SK-N-SH (cell line): ENCODE measurements at places on chromosomes 16 and 17. TPM values are rescaled to one million over a fixed set of nuclear protein-coding genes. Genes with fewer than 3 reads are reported as not detected.

The TEPSIN gene
- 35.3 and 36.1 TPM in 2 replicates for polyA plus RNA-seq

The MT1F gene
- 9.5 and 13.0 TPM in 2 replicates for polyA plus RNA-seq

The HASPIN gene
- polyA plus RNA-seq = 1.2 and 1.4 TPM in 2 replicates

The IGFALS gene
- polyA plus RNA-seq = 0.02 and 0.03 TPM in 2 replicates

The NDUFAF8 gene
- 194 and 229 TPM in 2 replicates for polyA plus RNA-seq

GRCh38 chr17:80942423-80943345 is 49.0 kb upstream of the CHMP6 start:
- DNase-seq = no peak

DNA sequence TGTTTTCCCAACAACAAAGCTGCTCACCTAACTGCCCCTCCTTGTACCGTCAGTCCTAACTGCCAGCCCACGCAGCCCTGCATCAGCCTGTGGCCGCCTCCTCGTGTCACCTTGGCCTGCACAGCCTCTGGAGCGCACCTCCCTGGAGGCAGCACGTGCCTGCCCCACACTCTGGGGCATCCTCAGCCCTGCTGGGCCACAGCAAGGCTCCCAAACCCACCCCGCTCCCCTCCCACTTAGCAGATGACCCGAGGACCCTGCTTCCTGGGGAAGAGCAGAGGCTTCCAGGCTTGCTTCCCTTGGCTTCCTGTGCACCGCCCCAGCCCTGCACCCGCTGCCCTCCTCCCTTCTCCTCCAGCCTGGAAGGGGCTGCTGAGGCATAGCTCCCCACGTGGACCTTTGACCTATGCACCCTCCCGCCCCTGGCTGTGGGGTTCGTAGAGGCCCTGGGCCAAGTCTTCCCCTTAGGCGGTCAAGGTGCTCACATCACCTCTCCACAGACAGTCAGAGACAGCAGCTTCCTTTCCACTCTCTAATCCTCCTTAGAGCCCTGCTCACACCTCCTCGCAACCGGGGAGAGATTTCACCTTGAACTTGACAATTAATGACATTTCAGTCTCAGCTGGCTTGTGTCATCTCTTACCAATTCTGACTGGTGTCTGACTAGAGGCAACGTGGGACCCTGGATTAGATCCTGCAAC is 115.0 kb downstream of the MGAT5B start:
- peak; percentile 41 for DNase-seq

- no peak for DNase-seq
These were observed 1.0 kb upstream of the RRAD start for GRCh38 chr16:66926171-66926947.

- DNase-seq = no peak
These were observed 25.0 kb downstream of the NXN start for GRCh38 chr17:954431-955164.

- DNase-seq = no peak
These were observed 202.9 kb downstream of the IRF8 start for GRCh38 chr16:86101897-86102157.

DNA sequence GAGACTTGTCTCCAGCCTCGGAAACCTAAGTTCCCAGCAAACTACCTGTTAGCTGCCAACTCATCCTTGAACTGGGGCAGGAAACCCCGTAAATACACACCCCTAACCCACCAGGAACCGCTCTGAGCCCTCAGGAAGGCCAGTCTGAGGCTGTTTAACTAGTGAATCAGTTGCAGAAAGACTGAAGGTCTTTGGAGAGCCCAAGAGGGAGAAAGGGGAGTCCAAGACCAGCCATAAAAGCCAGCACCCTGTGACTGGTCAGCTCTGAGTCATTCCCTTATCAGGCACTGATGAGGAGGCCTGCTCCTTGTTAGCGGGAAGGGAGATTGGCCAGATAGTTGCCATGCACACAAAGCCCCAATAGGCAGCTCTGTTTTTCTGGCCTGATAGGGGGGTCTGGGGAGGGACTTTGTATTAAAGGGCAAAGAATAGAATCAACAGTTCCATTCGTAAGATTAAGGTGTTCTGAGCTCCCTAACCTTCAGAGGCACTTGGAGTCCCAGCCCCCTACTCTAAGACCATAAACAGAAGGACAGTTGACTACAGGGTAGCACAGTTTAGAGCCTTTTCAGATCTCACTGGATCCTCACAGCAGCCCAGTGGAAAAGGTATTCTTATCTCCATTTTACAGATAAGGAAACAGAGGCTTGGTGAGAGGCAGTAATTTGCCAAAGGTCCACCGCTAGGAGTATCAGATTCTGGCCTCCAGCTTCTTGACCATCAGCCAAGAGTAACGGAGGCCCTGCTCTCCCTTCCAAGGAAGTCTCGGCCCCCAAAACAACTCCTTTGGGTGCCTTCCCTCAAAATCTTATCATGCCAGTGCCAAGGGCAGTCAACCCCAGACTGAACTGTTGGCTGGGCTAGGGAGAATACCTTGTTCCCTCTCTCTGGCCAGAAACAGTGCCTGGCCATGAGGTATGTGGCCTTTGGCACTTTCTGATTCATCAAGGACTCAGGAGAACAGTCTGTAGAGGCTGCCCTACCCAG is 2.2 kb upstream of the KRT19 start:
- peak; percentile 93 for DNase-seq

DNA sequence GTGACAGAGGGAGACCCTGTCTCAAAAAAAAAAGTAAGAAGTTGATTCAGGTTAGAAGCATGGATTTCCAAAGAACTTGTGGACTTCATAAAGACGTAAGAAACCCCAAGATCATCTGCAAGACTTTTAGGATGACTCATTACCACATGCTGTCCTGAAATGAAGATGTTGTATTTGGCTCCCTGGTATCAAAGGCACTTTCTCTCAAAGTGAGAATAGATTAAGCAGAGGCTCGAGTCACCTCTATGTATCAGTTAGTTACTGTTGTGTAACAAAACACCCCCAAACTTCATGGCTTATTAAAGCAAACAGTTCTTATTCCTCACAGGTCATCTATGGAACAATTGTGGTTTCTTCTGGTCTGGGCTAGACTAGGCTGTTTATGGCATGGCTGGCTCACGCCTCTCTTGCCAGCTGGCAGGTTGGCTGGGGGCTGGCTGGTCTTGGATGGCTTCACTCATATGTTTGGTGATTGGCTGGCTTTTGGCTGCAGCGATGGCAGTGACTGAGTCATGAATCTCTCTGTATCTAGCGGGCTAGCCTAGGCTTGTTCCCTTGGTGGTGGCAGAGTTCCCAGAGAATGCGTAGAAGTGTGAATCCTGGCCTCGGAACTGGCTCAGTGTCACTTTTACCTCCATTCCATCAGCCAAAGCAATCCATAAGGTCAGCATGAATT is 60.4 kb upstream of the MSI2 start:
- no peak for DNase-seq

- DNase-seq = no peak
These were observed 692 bp downstream of the BRICD5 start for GRCh38 chr16:2210009-2210332.

- DNase-seq = peak; percentile 99
These were observed at the start of gene CBX4 for GRCh38 chr17:79839356-79840268. Gene CBX4, minus strand, starts transcription at chr17:79839440. Its CDS starts 189 bp downstream, at chr17:79839251.

- no peak for DNase-seq
These were observed 6.3 kb upstream of the CBFB start for GRCh38 chr16:67022531-67023214.

DNA sequence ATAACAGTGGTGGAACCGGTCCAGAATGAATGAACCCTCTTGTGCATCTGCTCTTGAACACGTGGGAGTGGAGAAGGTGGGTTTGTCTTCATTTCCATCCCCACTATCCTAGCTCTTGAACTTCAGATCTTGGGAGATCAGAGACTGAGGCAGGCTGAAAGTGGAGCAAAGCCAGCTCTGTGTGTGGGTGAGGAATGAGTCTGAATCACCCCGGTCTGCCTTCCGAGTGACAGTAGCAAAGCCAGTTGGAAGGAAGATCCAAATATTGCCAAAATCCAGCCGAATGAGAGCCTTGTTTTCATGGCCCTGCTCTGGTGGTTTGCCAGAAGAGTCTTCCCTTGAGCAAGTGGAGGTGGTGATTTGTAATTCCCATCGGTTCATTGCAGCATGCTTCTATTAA is 29.0 kb upstream of the ASIC2 start:
- no peak for DNase-seq

- DNase-seq = no peak
These were observed 1.0 kb downstream of the CX3CL1 start for GRCh38 chr16:57373117-57373947.

- DNase-seq = no peak
These were observed 9.5 kb downstream of the CDK3 start for GRCh38 chr17:76009969-76010661.

DNA sequence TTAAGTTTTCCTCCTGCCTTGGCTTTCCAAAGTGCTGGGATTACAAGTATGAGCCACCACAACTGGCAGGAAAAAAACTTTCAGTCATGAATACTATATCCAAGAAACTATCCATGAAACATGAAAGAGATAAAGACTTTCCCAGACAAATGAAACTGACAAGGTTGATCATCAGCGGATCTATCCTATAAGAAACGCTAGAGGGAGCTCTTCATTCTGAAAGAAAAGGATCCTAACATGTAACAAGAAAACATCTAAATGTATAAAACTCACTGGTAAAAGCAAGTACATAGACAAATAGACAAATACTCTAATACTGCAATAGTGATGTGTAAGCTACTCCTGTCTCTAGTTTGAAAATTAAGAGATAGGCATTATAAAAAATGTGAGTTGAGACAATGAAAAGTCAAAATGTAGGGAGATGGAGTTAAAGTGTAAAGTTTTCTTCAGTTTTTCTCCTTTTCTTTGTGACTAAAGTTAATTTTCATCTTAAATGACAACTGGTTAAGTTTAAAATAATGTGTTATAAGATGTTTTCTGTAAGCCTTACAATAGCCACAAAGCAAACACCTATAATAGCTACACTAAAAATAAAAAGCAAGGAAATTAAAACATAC is 79.6 kb upstream of the TEKT1 start:
- DNase-seq = peak; percentile 41

- peak; percentile 85 for DNase-seq
These were observed 419 bp downstream of the RAB37 start for GRCh38 chr17:74737299-74738050.

GRCh38 chr16:48053418-48053745 is 102.4 kb downstream of the ABCC12 start:
- DNase-seq = no peak

DNA sequence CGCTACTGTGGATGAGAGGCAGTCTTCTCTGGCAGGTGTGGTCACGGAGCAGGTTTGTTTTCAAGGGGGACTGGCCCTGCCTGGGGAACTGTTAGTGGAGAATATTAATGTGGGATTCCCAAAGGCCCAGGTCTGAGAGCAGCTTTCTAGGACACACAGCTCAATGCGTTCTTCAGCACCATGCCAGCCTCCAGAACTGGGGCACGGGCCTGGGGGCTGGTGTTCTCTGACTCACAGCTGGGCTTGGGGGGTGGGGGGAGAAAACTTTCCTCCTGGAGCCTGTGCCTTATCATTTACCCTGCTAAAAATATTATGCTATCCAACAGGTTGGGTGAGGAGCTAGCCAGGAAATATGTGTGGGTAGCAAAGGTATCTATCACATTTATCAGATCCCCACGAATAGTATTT is 13.5 kb upstream of the LHX1 start:
- DNase-seq = no peak

DNA sequence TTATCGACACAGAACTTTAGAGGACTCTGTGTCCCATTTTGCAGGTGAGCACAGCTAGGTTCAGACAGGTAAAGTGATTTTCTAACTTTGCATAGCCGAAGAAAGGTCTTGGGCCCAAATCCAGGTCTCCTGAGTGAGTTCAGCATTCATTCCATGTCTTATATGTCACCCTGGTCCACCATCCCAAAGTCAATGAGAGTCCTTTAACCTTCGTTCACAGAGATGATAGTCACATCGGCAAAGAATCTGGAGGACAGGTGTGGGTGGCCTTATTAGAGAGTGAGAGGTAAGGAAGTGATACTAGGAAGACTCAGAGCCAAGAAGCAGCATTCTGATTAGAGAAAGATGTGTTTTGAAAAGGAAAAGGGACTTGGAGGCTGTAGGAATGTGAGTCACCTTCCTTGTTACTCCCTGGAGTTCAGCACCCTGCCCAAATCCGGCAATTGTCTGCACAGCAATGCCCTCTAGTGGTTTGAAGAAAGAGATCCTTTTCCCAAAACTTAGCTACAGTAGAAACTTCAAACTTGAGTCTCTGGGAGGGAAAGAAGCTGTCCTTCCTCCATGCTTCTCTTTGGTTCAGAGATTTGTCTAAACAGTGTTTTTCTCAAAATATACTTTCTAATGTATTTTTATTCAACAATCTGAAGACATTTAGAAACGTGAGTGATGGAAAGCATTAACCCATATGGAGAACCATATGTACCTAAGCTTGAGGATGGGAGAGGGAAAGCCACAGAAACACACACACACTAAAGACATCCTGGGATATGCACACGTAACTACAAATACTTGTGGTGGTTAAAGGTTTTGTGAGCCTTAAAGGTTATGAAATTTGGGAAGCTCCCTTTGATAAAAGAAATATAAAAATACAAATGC is 96.4 kb upstream of the SHISA6 start:
- DNase-seq = peak; percentile 24

DNA sequence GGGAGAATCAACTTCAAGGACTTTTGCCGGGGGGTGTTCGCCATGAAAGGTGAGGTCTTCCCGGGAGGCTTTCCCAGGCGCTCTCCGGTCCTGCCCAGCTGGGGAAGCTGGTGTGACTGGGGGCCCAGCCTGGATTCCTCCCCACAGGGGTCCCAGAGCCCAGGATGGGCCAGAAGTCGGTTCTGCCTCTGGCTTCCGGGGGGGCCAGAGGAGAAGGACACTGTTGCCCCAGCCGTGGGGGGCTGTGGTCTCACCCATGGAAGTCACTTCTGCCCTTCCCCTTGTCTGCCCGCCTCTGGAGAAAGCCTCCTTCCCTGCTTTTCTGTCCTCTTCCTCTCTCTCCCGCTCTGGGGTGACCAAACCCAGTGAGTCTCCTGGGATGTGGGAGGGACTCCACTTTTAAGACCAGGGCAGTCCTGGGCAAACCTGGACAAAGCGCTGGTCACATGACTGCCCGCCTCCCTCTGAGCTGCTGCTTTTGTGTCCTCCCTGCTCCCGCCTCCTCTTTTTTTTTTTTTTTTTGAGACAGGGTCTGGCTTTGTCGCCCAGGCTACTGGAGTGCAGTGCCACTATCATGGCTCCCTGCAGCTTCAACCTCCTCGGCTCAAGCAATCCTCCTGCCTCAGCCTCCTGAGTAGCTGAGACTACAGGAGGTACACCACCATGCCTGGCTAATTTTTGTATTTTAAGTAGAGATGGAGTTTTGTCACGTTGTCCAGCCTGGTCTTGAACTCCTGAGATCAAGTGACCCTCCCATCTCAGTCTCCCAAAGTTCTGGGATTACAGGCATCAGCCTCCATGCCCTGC is 40.6 kb downstream of the RAB11FIP4 start:
- DNase-seq = no peak

DNA sequence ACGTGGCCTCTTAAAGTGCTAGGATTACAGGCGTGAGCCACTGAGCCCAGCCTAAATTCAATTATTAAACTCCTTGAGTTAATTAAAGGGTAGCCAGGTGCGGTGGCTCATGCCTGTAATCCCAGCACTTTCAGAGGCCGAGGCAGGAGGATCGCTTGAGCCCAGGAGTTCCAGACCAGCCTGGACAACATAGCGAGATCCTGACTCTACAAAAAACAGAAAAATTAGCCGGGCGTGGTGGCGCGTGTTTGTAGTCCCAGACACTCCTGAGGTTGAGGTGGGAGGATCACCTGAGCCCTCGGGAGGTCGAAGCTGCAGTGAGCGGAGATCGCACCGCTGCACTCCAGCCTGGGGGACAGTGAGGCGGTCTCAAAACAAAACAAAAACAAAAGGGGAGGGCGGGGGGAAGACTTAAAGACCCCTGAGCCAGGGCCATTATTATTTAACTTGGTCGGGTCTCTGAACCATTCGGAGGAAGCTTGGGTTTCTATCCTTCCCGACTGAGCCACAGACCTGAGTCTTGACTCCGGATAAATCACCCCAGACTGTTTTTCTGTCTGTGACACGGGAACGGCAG is 19.5 kb downstream of the BCL7C start:
- DNase-seq = no peak

GRCh38 chr17:82756166-82756565 is 4.3 kb downstream of the TBCD start:
- DNase-seq = no peak
